ENCODE measurements at places on chromosomes 5 and 9.

- no peak for DNase-seq
Observed at GRCh38 chr5:125634216-125634835, 788.9 kb upstream of the GRAMD2B start.

DNA sequence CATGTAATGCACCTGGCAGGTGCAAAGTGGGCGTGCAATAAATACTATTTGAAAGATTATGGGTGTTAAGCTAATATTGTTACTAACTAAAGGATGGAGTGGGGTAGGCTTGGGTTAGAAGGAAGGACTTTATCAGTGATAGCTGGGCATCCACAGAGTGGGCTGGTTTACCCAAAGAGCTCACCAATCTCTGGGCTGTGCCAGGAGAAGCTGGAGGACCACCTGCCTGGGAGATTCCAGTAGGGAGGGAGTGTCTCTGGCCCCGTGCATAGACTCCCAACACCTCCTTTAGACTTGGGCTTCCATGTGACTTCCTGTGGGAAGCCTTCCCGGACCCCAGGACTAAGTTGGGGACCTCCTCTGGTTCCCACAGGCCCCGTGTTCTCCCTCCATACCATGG is 5.6 kb upstream of the URM1 start:
- DNase-seq, result no peak

GRCh38 chr5:43302481-43302880 is 10.7 kb downstream of the HMGCS1 start:
- DNase-seq, result no peak

DNA sequence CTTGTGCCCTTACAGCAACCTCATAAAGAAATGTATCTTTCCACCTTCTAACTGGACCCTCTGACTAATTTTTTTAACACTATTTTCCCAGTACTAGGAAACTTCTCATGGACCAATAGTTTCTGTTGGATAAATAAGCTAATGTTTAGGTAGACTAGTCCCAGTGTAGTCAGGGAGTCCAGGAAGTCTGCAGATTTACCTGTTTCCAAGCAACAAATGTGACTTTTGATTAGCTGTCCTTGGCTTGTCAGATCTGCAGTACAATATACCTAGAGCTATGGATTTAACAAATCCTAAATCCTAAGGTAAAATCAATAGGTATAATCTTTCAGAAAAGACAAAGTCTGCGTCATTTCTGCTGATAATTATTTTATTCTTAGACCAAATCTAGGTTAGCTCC is 55.7 kb downstream of the FAM174A start:
- no peak for DNase-seq

DNA sequence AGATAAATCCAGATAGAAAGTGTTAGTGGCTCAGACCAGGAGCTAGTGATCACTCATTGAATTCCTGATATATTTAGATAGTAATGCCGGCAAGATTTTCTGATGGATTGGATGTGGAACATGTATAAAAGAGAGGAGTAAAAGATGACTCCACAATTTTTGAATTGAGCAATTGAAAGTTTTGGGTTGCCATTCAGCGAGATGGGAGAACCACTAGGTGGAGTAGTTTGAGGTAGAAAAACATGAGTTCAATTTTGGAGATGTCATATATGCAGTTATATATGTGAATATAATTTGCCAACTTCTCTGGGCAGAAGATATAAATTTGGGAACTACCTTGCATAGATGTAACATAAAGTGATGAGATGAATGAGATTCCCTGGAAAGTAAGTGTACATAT is 502.5 kb upstream of the SEMA6A start:
- DNase-seq, result no peak

GRCh38 chr5:148791696-148792095 is 34.7 kb upstream of the ADRB2 start:
- no peak for DNase-seq

GRCh38 chr9:77024776-77025545 is 5.5 kb downstream of the FOXB2 start:
- no peak for DNase-seq

GRCh38 chr5:15431923-15432322 is 68.1 kb upstream of the FBXL7 start:
- no peak for DNase-seq

DNA sequence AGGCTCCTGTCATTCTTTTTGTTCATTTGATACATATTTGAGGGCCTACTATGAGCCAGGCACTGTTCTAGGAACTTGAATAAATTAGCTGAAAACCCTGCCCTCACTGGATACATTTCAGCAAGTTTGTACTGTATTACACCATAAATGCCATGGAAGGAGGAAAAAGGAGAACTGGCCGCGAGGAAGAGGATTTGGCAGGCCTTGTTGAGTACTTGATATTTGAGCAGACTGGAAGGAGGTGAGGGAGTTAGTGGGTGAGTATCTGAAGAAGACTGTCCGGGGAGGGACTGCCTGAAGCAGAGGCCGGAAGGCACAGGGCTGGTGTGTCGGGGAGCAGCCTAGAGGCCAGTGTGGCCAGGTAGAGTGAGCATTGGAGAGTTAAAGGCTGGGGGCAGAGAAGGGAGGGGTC is 4.5 kb downstream of the SNX30 start:
- DNase-seq, result no peak

DNA sequence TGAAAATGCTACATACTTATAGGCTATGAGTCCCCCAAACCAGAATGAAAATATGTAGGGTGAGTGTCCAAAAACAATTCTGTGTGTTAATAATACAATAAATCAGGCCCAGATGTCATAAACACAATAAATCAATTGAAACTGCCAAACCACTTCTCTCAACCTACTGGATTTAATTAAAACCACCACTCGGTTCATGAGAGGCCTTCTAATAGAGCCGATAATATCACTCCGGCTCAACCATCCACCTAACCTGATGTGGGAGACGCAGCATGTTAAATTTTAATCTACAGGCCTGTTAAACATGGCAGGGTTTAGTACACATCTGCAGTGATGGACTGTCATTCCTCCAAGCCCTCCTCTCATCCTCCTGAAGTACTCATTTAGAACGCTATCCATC is 734.5 kb upstream of the ZNF608 start:
- no peak for DNase-seq

GRCh38 chr5:172817664-172818063 is 16.4 kb upstream of the ERGIC1 start:
- no peak for DNase-seq

- DNase-seq, result no peak
Observed at GRCh38 chr5:33984671-33985124, at the start of gene SLC45A2. TSS of gene SLC45A2 (minus strand) at chr5:33984693. CDS start at chr5:33984583, 110 bp downstream.

GRCh38 chr9:129287619-129288305 is 109.7 kb upstream of the IER5L start:
- DNase-seq, result no peak

DNA sequence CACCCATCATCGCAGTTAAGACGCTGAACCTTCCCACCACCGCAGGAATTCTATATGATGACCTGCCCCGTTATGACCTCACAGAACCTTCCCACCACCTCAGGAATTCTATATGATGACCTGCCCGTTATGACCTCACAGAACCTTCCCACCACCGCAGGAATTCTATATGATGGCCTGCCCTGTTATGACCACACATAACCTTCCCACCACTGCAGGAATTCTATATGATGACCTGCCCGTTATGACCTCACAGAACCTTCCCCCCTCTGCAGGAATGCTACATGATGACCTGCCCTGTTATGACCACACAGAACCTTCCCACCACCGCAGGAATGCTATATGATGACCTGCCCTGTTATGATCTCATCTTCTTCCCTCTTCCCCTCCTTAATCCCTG is 64.3 kb downstream of the IRX1 start:
- DNase-seq, result no peak

DNA sequence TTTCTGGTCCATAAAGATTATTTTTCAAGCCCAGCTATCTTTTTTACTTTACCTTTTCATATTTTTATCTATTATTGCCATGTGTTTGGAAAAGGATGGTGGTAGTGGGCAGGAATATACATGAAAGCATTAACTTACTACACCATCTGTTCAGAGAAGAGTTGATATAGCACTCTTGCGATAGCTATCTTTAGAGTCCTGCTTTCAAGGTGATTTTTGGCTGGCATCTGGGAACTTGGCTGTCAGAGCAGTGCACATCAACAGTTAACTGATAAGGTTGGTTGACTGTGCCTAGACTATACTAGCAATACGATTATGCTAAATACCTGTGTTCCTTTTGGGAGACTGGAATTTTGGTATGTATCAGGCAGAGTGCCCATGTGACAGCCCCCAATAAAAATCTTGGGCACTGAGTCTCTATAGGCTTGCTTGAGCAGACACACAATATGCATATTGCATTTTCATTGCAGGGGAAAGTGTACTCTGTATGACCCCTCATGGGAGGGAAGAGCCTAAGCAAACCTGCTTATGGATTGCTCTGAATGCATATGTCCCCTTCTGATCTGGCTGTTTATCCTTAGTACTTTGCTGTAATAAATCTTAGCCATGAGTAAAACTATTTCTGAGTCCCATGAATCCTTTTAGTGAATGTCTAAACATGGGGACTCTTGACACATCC is 227.6 kb upstream of the C9orf72 start:
- DNase-seq, result no peak

DNA sequence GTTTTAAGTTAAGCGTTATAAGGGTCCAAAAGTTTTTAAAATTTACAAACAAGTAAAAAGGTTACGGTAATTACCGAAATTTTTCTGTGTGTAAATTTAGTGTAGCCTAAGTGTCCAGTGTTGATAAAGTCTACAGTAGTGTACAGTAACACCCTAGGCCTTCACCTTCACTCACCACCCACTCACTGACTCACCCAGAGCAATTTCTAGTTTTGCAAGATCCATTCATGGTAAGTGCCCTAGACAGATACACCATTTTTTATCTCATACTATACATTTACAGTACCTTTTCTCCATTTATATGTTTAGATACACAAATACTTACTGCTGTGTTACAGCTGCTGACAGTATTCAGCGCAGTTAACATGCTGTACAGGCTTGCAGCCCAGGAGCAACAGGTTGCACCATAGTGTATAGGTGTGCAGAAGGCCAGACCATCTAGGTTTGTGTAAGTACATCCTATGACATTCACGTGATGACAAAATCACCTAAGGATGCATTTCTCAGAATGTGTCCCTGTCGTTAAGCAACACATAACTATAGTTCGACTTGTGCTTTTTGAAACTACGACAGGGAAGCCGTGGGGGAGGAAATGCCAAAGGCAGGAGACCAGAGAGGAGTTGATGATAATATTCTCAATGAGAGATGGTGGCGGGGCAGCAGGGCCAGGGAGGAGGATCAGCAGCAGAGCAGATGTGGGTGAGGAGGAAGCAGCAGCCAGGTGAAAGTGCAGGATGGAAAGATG is 48.6 kb downstream of the PSMB7 start:
- no peak for DNase-seq

GRCh38 chr5:161676103-161676502 is 9.4 kb upstream of the GABRA6 start:
- no peak for DNase-seq

- DNase-seq, result no peak
Observed at GRCh38 chr5:97097326-97098230, 44.8 kb downstream of the LIX1 start.

DNA sequence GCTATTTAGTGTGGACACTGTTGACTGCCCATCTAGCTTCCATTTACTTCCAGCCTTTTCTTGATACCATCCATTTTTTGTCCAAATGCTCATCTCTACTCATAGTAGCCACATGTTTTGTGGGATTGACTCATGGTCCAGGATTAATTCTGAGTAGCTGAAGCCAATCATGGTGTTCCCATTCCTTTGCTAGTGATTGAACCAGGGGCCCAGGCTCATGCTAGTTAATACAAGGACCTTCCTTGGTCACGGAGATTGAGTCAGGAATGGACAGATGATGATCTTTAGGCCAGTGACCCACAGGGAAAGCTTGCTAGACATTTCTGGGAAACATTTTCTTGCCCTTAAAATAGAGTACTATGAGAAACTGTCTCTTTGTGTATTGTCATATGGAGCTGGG is 272.9 kb upstream of the RIOK2 start:
- DNase-seq, result no peak

- no peak for DNase-seq
Observed at GRCh38 chr5:166948679-166949078, 1342.8 kb upstream of the WWC1 start.

- DNase-seq, result no peak
Observed at GRCh38 chr9:27504259-27504658, 19.8 kb upstream of the IFNK start.

GRCh38 chr5:102600964-102601363 is 102.2 kb upstream of the SLCO6A1 start:
- DNase-seq, result no peak

GRCh38 chr9:126236273-126236672 is 90.4 kb upstream of the MVB12B start:
- DNase-seq, result no peak

GRCh38 chr9:95587021-95587964 is 70.5 kb upstream of the PTCH1 start:
- no peak for DNase-seq

- no peak for DNase-seq
Observed at GRCh38 chr9:751137-752051, 90.1 kb upstream of the DMRT1 start.

- no peak for DNase-seq
Observed at GRCh38 chr9:126614088-126614454, 343 bp downstream of the LMX1B start.

DNA sequence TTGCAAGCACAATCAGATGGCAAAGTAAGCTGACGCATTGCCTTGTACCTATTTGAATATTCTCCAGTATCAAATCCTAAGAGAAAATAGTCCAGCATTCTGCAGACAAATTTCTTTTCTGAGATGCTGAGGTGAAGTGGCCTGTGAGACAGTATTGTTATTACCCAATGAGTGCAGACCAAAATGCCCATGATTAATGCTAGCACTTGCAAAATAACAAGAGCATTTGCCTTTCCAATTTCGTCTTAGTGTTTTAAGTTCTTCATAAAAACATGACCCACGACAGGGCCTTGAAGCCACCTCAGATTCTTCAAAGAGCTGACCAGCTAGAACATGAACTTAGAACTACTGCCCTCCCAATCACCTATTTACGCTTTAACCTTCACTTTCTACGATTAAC is 2.6 kb upstream of the IQGAP2 start:
- no peak for DNase-seq

GRCh38 chr5:142307146-142307890 is 17.5 kb downstream of the SPRY4 start:
- DNase-seq, result no peak

DNA sequence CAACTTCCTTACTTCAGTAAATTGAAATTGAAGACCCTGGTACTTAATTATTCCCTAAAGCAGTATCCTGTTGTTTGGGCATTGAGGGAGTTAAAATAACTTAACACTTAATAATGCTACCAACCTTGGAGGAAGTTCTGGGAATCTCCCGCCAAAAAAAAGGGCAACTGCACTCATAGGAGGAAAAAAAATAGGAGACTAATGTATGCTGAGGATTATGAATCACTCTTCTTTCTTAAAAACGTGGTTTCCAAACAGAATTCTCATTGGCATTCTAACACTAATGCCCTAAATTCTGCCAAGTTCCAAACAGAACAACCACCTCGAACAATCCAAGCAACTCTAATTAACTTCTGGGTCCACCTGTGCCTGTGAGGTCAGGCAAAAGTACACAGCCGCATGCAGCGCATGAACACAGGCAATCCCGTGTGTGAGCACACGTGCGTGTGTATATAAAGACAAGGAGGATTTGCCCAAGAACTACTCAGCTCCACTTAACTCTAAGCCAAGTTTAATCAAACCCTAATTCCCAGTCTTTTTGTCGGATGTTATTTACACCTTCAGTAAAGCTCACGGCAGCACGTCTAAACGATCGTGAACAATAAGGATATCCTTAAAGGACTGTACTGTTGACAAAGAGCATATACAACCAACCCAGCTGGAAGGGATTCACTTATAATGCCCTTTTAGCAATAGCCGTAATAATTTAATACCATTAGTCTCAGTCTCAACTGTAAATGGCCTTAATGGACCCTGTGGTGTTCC is 78.4 kb downstream of the EBF1 start:
- no peak for DNase-seq

- no peak for DNase-seq
Observed at GRCh38 chr9:135536216-135536615, 9.7 kb upstream of the OBP2A start.
